CD4-positive, alpha-beta memory T cell (primary cell): ENCODE measurements at places on chromosomes 7 and 10.

DNA sequence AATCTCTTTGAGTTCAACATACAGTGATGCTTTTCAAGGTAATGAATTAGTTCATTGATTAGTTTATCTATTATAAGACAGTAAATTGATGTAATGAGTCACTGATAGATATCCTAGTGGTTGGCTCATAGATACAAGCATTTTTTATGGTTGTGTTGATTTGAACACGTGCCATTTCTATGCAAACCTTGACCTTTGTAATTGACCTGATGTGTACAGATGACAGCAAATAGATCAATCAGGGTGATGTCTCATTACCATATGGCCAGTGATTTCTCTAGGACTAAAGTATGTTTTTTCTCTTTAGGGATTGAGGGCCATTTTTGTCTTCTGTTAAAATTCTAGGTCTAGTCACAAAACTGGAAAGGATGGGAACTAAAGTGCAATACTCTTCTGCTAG is 760.3 kb upstream of the GALNT17 start:
- no peak for DNase-seq

DNA sequence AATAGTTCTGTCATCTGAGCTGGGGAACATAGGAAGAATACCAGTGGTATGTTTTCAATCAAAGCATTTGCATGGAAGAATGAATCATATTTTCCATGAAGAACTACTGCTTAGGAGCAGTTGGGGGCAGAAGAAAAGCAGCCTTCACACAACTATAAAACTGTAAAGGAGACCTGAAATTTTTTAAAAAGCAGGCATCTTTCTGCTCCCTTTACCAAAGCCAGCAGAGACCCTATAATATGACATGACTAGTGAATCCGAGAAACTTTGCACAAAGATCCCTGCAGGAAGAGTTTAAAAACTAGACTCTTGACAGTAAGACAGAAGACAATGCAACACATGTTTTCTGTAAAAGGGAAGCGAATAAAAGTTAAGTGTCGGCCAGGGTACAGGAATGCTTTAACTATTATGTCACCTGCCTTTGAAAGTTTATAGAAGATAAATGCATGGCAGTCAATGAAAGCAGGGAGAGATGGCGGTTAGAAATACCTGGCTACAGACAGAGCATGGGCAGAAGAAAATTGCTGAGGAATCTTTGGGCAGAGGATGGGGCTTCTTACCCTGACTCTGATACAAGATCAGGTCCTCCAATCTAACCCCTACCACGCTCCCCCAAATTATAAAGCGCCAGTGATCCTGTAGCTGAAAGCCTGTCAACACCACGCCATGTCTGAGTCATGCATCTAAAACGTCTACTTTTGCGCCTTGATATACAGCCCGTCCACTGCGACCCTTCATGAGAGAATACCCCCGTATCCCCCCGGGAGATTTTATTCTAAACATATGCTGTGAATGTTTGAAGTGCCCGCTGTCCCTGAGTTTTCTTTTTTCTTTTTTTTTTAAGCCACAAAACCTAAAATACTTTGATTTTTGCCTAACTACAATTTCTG is 93.1 kb downstream of the GLI3 start:
- no peak for DNase-seq

DNA sequence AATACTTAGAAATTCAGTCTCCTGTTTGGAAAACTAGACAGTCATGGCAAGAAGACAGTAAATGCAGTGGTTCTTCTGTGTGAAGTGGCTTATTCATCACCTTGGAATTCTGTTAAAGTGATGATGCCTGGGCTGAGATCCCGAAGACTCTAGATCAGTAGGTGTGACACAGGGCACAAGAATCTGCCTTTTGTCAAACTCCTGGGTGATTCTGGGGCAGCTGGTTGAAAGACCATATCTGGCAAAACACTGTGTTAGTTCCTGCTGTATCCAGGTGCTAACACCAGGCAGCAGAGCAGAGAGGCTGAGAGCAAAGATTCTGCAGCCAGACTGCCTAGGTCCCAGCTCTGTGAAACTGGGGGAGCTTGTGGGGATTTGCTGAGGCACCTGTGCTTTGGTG is 26.5 kb downstream of the MRC1 start:
- no peak for DNase-seq

DNA sequence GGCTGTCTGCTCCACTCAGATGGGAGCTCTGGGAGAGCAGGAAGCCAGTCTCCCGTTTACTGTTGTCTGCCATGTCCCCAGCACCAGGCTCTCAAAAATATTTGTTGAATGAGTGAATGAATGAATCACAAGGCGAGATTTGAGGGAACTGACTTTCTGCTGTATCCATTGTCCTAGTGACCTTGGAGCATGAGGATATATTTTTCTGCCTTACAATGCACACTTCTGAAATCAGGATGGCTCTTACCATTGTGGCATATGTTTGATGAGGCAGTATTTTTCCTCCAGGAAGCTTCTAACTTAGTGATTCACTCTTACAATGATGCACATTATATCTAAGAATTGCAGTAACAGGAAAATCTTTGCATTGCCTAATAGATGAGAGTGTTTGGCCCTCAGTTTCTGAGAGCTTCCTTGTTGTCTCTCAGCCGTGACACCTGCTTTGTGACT is 136.4 kb downstream of the RPS24 start:
- no peak for DNase-seq

- DNase-seq, result no peak
Measured at GRCh38 chr7:120272701-120273475, at the start of gene KCND2. Gene KCND2 (plus strand): TSS chr7:120273175.

- DNase-seq, result no peak
Measured at GRCh38 chr10:130751106-130751840, 560.2 kb downstream of the TCERG1L start.

DNA sequence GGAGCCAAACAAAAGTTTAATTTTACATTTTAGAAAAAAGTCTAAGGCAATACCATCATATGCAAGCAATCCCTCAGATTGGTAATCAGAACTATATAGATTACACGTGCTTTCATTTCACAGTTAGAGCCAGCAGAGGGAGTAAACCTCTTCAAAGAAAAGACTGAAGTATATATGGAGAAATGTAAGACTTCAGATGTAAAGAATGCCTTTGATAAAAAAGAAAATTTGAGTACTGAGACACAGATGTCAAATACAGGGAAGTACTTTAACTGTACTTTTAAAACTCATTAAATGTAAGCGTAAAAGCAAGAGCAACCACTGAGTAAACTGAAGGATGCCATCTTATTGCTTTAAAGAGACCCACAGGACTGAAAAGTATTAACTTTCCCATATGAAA is 101.4 kb upstream of the FAM133B start:
- peak; percentile 44 for DNase-seq

- DNase-seq, result peak; percentile 36
Measured at GRCh38 chr10:11631890-11632587, 20.6 kb upstream of the USP6NL start.

DNA sequence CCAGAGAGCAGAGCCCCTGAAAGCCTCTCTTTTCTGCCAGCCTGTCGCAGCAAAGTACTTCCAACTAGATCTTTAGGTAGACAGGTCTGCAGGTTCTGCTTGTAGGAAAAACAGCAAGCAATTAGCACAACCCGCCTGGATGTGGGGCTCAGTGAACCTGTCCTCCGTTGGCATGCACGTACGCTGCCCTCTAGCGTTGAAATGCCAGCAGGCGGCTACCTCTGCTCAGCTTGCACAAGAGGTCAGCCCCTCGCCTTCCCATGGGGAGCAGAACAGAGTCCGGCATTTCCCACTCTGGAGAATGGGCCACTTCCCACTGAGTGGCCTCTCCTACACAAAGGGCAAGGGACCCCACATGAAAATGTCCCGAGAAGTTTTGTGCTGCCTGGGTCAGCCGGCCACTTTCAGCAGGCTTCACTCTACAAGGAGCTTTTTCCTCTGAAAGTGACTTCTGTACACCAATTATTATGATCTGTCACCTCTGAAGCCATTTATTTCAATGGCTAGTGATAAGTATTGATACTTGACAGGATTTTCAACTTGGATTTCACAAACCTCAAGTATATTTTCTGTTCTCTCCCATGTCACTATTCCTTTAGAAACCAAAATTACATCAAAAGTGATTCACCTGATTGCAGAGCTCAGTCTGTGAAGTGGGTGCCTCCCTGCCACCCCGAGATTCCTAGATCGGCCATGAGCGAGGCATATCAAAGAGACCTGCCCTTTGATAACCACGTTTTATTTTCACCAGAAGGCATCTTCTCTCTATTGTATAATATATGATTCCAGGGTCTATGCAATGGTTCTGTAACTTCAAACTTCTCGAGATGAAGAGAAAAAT is 56.7 kb downstream of the JCAD start:
- DNase-seq, result peak; percentile 48

DNA sequence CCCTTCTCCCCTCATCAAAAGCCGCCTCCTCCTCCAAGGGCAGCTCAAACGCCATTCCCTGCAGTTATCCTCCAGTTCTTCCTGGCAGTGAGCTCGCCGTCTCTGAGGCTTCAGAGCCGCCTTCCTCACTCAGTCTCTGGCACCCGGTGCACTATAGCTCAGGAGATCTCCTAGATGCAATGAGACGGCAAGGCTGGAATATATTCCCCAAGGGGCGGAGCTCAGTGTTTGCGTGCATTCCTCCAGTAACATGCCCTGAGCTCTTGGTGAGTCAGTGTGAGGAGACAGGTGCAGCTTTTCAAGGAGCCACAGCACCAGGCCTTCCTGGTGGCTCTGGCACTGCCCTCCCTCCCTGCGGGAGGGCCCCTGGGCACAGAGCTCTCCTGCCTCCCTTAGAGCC is 512.6 kb upstream of the FOXK1 start:
- no peak for DNase-seq

DNA sequence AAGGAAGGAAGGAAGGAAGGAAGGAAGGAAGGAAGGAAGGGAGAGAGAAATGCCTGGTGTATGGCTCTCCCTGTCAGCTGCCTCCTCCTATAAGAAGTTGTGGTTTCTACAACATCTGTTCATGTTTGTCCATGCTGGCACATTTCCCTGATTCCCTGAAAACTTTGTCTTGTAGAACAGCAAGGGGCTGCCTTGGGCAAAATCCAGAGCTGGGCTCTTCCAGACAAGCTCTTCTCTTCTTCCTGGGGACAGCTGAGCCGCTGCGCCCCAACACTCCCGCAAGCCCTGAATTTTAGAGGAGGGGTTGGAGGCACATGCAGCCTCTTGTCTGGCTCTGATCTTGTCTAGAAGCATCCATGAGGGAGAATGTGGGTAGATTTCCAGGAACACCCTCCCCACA is 282.0 kb upstream of the ADARB2 start:
- DNase-seq, result no peak

DNA sequence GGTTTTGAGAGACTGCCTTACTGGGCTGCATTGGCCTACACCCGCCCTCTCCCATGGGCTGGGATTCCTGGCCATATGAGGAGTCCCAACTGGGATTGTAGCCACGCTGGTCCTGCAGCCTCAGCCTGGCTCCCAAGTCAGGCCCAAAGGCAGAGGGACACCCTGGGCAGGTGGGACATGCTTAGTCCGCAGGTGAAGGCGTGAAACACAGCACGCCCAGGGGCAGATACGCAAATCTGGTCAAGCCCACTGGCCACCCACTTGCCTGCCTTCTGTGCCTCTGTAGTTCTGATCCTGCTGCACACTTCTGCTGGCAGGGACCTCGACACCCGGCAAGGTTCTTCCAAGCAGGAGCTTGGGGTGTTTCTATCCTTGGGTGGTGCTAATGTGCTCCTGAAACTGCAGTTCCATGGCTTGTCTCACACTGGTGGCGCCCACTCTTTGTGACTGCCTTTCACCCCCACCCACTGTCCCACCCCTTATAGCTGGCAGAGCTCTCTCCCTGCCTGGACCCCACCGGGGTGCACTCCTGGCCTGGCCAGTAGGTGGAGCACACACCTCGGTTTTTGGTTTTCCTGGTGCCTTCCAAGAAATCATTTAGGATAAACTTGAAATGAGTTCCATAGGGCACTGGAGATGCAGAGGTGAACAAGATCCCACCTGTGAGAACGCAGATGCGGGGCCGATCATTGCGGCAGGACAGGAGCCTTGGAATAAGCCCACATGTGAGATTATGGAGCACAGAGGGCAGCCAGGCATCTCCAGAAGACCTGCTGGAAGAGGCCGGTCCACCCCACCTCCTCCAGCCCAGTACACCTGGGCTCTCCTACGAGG is 47.9 kb downstream of the MKI67 start:
- DNase-seq, result peak; percentile 35

DNA sequence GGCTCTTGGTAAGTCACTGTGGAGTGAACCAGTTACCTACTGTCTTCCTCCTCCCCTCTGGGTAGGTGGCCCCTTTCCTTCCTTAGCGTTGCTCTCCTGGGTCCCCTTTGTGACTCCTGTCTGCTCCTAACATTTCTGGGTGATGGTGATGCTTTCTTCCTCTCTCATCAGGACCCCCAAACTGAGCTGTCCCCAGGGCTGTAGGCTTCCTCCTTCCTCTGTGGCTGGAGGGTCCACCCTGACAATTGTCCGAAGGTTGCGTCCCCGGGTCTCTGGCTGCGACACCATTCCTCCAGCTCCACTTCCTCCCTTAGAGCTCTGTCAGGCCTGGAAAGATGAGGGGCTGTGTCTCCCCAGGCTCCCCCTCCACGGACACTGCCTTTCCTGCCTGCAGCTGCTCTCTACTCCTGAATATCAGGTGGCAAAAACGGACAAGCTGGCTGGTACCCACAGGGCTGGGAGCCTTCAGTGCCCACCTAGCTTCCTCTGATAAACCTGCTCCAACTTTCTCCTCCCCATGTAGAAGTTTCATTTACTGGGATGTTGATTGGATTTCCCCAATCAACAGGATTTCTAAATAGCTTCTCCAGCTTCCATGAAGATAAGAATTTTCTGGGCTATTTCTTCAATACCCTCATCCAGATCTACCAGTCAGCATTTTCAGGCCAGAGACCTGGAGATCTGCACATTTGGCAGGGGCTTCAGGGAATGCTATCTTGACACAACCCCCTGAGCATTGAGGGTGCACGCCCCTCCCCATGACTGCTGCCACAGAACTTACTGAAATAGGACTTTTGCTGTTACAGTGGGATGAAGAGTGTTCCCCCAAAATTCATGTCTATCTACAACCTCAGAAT is 506.5 kb downstream of the TCERG1L start:
- no peak for DNase-seq
